Caco-2 (cell line): ENCODE measurements at places on chromosomes 1 and 21. TPM values are rescaled to one million over a fixed set of nuclear protein-coding genes. Genes with fewer than 3 reads are reported as not detected.

GRCh38 chr1:232793944-232794343 lies 11.3 kb upstream of the MAP10 start:
- no peak overlapping the region for H3K27ac ChIP-seq
- H3K36me3 ChIP-seq: no peaks in the 10 kb centered on the region
- no peak for DNase-seq
- no peaks in the 10 kb centered on the region for H3K4me1 ChIP-seq
- H3K4me3 ChIP-seq: no peak overlapping the region

RPTN gene
- not detected in 2 replicates for total RNA-seq

TMCO4 gene
- total RNA-seq: 12.1 and 15.1 TPM in 2 replicates

DNA sequence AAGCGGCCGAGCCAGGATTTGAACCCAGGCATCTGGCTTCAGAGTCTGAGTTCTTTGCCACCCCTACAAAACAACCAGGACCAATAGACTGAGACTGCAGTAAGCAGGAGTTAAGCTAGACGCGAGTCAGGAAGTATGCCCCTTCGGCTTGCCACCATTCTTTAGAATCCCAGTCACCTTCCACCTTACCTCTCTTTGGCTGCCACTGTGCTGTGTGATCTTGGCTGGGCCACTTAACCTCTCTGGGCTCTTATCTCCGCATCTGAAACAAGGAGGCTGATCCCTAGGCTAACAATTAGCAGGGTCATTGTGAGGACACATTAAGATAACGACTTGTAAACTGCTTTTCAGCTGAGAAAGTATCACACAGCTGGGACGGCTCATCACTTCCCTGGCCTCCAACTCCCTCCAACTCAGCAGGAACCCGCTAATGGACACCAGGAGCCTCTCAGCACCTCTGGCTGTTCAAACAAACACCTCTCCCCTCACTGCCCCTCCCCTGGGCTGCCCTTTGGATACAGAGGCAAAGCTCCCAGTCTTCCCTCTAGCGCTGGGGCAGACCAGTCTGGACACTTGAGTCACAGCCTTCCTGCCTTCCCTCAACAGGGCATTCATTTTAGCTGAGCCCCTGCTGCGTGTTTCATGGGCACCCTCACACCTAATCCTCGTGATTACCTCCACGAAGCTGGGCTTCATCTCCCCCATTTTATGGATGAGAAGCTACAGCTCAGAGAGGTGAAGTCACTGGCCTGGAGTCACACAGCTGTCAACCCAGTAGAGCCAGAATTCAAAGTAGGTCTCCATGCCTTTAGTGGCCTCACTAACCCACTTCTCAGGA lies 83.2 kb downstream of the CAMK2N1 start:
- no peaks in the 10 kb centered on the region for H3K4me1 ChIP-seq
- no peak for DNase-seq
- H3K27ac ChIP-seq: no peak overlapping the region
- no peaks in the 10 kb centered on the region for H3K36me3 ChIP-seq
- no peak overlapping the region for H3K4me3 ChIP-seq

ANKRD34A gene
- total RNA-seq: 0.19 and 0.77 TPM in 2 replicates

DNA sequence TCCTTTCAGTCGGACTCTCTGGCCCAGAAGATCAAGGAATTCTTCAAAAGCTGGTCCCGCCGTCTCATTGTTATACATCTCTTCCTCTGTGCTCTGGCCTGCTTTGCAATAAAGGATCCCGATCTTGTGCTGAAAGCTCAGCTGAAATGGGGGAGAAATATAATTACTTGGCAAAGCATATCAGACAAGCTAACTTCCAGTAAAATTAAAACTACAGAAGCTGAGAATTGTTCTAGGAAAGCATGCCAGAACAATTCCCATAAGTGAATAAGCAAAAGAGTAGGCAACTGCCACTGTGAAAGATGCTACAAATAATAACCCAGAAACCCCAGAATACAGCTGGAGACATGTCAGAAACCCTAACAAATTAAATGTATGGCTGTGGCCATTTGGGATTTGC lies 146.1 kb downstream of the SIPA1L2 start:
- H3K4me3 ChIP-seq: no peak overlapping the region
- no peaks in the 10 kb centered on the region for H3K27me3 ChIP-seq
- no peaks in the 10 kb centered on the region for H3K36me3 ChIP-seq
- H3K27ac ChIP-seq: no peak overlapping the region
- no peak for DNase-seq
- no peaks in the 10 kb centered on the region for H3K4me1 ChIP-seq

HCRTR1 gene
- not detected in 2 replicates for total RNA-seq

GRCh38 chr1:186859995-186860394 lies 31.2 kb downstream of the PLA2G4A start:
- no peak overlapping the region for H3K27ac ChIP-seq
- no peaks in the 10 kb centered on the region for H3K27me3 ChIP-seq
- no peaks in the 10 kb centered on the region for H3K36me3 ChIP-seq
- no peak overlapping the region for H3K4me3 ChIP-seq
- H3K4me1 ChIP-seq: no peaks in the 10 kb centered on the region
- DNase-seq: no peak

DNA sequence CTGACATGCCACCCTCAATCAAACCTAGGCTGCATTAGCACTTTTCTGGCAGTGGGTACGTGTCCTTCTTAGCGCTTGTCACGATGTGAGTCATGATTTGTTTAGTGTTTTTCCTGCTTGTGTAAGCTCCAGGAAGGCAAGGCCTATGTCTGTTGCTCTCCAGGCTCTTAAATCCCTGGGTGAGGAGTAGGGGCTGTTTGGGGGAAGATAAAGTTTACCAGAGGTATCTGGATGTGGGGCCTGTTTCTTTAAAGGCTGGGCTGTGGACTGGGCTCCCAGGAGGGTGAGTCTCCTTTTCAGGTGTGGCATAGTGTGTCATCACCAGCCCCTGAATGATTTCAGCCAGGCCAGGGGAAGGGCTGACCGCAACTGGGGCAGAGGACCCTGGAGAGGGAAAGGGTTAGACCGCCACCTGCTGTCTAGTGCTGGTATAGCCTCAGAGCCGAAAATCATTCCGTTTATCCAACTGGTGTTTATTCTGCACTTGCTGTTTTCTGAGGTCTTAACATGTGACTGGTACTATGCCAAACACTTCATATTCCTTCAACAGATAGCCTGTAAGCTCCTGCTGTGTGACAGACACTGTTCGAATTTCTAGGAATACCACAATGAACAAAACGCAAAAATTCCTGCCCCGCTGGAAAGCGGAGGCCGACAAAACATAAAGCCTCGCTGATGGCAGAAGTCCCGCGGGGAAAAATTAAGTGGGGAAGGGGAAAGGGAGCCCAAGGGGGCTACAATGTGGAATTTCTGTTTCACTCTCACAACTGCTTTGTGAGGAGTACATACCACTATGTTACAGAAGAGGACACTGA lies 9.7 kb downstream of the SERINC2 start:
- peaks cover 3% of the 10 kb centered on the region; the same call in 1 of the 2 replicates for H3K4me1 ChIP-seq
- no peak overlapping the region for H3K4me3 ChIP-seq
- H3K36me3 ChIP-seq: no peaks in the 10 kb centered on the region

C1orf141 gene
- not detected in 2 replicates for total RNA-seq

NEK2 gene
- total RNA-seq: 32.1 and 34.7 TPM in 2 replicates

GRCh38 chr1:8816831-8817411 lies 519 bp downstream of the RERE start:
- H3K27ac ChIP-seq: peak overlapping the region; percentile 92
- peak overlapping the region; percentile 84 for H3K4me3 ChIP-seq
- no peaks in the 10 kb centered on the region for H3K36me3 ChIP-seq
- DNase-seq: peak; percentile 26

CFHR2 gene
- not detected in 2 replicates for total RNA-seq

PROX1 gene
- 17.6 and 24.5 TPM in 2 replicates for total RNA-seq

PADI1 gene
- not detected in 2 replicates for total RNA-seq

PLA2G2A gene
- 9.2 and 13.0 TPM in 2 replicates for total RNA-seq

DNA sequence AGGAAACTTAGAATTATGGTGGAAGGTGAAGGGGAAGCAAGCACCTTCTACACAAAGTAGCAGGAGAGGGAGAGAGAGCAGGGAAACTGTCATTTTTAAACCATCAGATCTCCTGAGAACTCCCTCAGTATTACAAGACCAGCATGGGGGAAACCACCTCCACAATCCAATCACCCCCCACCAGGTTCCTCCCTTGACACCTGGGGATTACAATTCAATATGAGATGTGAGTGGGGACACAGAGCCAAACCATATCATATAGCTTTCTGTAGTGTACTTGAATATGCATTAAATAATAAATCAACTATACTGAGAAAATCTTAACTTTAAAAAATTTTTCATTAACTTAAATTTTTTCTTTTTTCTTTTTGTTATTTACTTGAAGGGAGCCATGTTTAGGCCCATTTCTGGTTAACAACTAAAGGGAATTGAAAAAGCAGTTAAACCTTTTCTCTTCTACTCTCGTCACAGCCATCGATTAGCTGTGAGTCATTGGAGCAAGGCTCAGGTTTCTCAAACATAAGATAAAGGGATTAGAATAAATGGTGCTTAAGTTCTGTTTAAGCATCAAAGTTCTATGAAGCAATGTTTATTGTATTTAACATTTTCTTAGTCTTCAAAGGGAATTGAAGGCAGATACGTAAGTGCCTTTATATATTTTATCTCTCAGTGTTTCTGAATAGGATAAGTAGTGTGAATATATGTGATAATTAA lies 72.2 kb upstream of the DPT start:
- no peaks in the 10 kb centered on the region for H3K36me3 ChIP-seq
- DNase-seq: peak; percentile 66

- H3K4me1 ChIP-seq: 0 out of 2 replicates have a peak, but pooled peaks cover 9% of the 10 kb centered on the region
- H3K36me3 ChIP-seq: no peaks in the 10 kb centered on the region
- H3K4me3 ChIP-seq: no peak overlapping the region
- DNase-seq: no peak
Observed at GRCh38 chr1:201110616-201111015, 1.6 kb downstream of the CACNA1S start.

MTFR1L gene
- 23.5 and 26.2 TPM in 2 replicates for total RNA-seq

FCRLA gene
- total RNA-seq: not detected in 2 replicates
